CD4-positive, alpha-beta T cell treated with Interleukin-17A for 4 hours (primary cell): ENCODE measurements at places on chromosomes 7 and 10.

DNA sequence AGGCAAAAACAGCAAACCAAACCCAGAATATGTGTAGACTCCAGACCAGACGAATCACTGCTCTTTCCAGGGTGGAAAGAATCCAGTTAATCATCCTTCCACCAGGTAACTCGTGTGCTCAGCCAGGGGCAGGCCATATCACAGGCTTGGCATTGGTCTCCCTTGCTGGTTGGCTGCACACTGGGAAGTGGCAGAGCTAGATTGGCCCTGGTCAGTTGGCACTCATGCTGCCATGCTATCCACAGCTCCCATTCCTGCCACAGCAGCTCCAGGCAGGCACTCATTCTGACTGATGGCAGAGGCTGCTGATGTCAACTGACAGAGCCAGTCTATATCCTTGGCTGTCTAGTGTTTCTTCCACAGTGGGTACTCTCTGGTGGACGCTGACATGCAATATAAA, 9.7 kb upstream of the GDF10 start:
- no peak for DNase-seq

DNA sequence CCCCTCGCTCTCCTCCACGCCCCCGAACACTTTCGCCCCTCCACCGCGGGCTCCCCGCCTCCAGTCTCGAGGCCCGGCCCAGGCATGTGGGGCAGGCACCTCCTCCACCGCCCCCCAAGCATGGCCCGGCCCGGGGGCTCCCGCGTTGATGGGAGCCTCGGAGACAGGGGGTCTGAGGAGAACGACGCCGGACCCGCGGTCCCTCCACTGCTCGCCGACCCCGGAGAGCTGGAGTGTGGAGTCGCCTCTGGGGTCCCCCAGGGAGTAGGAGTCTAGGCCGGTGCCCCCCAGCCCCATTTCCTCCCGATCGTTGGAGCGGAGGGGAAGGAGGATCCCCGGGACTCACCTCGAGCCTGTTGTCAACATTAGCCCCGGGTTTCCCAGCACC, 206 bp downstream of the UPF2 start:
- DNase-seq: peak; percentile 53

- DNase-seq: peak; percentile 74
Observed at GRCh38 chr7:114865564-114865963, 56.3 kb upstream of the MDFIC start.

GRCh38 chr10:70053841-70054288, 1.2 kb downstream of the MACROH2A2 start:
- DNase-seq: no peak

DNA sequence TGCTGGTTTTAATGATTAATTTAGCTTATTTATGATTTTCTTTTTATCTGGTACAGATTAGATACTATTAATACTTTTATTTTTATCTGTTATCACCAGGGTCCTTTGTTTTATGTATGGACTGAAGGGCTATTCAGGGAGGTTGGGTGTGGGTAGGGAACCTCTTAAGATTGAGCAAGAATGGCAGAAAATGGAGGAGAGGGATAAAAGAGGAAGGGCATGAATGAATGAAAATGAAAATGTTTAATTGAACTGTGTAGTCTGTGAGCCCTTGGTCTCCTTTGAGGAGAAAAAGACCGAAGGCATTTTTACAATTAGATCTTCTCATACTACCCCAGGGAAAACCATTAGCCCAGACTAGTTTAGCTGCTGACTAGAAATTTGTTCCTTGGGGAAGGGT, 93.1 kb downstream of the CDK14 start:
- no peak for DNase-seq

- no peak for DNase-seq
Observed at GRCh38 chr10:60375293-60376004, 14.2 kb downstream of the ANK3 start.

- no peak for DNase-seq
Observed at GRCh38 chr7:92275327-92275726, 29.6 kb downstream of the ANKIB1 start.

DNA sequence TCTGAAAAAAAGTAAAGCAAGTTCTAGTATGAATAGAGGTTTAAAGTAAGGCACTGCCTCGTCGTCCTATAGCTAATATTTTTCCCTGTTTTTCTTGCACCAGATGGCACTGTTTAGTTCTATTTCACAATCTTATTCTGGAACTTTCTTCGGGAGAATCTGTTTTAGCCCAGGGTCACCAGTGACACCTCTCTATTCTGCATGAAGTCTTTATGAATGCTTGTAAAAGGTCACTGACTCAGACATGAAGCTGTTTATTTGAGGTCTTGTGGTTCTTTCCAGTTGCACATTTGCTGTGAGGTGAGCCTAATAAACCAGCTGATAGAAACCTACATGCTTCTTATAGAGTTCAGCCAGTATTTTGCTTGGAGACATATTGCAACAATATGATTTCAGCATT, 444.3 kb downstream of the AUTS2 start:
- DNase-seq: no peak

DNA sequence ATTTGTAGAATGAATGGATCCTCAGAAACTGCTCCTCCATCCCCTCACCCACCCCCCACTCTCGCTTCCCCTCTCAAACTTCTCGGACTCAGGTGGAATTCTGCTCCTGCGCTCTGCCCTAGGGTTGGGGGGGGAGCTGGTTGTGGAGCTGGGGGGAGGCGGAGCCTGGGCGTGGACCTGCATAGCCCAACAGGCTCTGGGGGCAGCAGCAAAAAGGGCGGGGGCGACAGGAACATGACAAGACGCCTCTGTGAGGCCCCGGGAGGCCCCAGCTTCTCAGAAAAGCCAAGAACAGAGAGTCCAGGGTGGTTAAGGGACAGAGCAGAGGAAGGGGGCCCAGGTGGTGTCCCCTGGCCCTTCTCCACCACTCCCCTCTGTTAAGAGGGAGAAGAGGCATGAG, 3.5 kb downstream of the TSC22D4 start:
- DNase-seq: peak; percentile 29

- DNase-seq: no peak
Observed at GRCh38 chr10:114730291-114730690, 72.2 kb upstream of the ABLIM1 start.

DNA sequence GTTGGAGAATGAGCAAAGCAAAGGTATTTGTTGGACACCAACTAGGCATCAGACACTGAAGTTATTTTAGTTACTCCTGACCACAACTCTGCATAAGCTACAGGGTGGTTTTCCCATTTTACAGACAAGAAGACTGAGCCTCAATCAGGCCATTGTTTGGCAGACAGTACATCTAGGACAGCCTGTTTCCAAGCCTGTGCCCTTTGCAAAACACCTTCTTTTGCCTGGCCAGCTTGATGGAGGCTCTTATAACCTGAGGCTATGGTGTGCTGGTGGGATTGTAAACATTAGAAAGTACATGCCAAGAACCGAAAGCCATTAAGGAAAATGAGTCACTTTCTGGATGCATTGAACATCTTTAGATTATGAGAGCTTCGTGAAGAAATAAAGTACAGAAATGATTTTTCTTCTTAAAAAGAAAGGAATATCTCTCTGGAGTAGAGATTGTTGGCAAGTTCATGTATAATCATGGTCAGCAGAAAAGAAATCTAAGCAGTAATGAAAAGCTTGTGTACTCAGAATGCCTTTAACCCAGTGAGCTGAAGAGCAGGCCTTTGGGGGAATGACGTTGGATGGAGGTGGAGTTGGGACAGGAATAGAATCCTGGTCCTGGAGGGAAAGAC, 140.6 kb downstream of the KIAA1217 start:
- DNase-seq: no peak

GRCh38 chr10:70685455-70685911, 13.2 kb downstream of the ADAMTS14 start:
- no peak for DNase-seq

DNA sequence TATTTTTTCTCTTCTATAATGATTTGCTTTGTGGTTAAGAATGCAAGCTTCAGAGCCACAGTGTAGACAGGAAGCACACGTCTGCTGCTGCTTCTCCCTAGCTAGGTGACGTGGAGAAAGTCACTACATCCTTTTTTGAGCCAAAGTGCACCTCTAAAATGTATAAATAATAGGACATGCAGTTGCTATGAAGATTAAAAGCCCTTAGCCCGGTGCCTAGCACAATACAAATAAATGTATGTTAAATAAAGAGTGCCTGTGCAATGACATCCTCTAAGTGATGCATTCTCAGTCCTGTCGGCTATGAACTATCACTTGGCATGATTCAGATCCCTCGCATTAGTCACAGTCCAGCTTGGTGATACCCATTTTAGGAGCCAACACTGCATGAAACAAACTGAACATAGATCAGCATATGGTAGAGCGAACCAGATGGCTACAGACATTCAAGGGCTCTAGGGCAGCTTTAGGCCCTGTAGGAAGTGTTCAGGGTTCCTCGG, 4.8 kb upstream of the TRDMT1 start:
- peak; percentile 62 for DNase-seq

DNA sequence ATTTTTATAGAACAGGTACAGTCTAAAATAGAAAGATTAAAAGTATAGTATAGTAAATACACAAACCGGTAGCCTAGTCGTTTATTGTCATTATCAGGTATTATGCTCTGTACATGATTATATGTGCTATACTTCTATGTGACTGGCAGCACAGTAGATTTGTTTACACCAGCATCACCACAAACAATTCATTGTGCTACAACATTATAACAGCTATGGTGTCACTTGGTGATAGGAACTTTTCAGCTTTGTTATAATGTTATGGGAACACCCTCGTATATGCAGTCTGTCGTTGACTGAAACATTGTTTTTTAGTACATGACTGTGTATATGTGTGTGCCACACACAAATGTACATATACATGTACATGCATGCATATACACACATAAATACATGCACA, 19.1 kb downstream of the ZNF365 start:
- DNase-seq: no peak

- DNase-seq: no peak
Observed at GRCh38 chr10:53223851-53224250, 451.3 kb upstream of the MBL2 start.

GRCh38 chr10:124476043-124476725, 14.6 kb downstream of the LHPP start:
- DNase-seq: no peak

- no peak for DNase-seq
Observed at GRCh38 chr7:72281308-72281707, 130.8 kb downstream of the CALN1 start.

GRCh38 chr7:44491229-44491628, 771 bp upstream of the NUDCD3 start:
- DNase-seq: no peak

- no peak for DNase-seq
Observed at GRCh38 chr7:33196221-33196620, 66.9 kb downstream of the BBS9 start.

DNA sequence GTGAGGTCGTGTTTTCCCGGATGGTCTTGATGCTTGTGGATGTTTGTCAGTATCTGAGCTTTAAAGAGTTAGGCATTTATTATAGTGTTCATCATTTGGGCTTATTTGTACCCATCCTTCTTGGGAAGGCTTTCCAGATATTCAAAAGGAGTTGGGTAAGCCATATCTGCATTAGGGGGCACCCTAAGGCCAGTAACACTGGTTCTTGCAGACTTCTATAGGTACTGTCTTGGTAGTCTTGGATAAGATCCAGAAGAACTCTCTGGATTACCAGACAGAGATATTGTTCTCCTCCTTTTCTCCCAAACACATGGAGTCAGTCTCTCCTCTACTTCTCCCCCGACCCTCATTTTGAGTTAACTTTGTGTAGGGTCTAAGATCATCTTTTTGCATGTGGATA, 92.8 kb downstream of the SDK1 start:
- DNase-seq: no peak

DNA sequence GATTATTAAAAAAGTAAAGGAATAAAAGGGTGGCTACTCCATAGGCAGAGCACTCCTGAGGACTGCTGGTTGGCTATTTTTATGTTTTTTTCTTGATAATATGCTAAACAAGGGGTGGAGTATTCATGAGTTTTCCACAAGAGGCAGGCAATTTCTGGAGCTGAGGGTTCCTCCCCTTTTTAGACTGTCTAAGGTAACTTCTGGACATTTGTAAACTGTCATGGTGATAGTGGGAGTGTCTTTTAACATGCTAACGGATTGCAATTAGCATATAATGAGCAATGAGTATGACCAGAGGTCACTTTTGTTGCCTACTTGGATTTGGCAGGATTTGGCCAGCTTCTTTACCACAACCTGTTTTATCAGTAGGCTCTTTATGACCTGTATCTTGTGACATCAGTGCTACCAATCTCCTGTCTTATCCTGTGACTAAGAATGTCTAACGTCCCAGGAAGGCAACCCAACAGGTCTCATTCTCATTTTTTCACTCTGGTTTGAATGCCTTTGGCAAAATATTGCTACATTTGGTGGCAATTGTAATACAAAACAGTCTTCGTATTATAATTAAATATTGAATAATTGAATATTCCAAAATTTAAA, 587.8 kb upstream of the POM121L12 start:
- DNase-seq: no peak

DNA sequence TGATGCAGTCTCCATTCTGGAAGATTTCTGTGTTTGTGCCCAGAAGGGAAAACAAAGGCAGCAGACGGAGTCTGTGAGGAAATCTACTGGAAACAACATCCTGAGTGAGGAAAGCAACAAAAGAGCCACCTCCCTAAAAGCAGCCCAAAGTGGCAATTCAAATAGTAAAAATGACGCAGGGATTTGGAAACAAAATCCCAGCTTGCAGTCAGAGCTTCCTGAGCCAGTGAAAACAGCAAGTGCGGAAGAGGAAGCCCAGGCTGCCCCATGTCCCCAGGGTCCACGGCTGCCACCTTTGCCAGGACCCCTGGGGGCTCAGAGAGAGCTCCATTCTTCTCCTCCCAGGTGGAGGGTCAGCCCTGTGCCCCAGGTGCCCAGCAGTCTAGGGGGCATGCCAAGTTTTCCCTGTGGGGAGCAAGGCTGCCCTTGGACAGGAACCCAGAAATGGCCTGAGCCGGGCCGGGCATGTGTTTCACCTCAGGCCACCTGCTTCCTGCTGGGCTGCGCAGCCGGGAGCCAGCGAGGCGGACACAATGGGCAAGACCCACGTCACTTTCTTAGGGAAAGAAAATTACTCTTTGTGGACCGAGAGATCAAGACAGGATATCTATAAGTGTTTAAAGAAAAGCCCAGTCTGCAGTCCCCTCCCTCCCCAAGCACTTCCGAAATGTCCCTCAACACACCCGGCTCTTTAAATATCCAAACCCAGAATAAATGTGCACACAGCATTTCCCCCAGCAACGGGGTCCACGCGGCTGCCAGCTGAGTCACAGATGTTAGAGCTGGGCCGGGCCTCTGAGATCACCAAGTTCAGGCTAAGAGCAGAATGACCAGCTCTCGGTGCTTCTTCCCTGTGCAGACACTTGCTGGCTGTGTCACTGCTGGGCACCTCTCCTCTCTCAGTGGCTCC, 231.1 kb downstream of the ARHGAP12 start:
- no peak for DNase-seq

DNA sequence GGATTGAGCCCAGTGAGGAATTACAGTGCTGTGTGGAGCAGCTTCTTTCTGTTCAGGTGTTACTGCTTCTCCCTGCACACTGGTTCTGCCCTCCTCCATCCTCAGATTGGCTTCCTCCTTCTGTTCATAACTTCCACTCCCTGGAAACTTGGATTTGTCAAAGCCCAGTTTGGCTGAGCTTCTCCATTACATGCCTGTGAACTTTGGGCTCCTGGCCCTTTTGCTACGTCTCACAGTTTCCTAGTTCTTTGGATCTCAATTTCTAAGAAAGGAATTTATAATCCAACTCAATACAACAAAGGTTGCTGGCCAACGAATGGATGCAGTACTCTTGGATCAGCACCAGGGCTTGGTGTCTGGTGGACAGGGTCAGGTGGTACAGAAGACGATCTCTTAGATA, 318.1 kb downstream of the RPS24 start:
- DNase-seq: no peak
